ENCODE measurements at places on chromosomes 6 and 20.

DNA sequence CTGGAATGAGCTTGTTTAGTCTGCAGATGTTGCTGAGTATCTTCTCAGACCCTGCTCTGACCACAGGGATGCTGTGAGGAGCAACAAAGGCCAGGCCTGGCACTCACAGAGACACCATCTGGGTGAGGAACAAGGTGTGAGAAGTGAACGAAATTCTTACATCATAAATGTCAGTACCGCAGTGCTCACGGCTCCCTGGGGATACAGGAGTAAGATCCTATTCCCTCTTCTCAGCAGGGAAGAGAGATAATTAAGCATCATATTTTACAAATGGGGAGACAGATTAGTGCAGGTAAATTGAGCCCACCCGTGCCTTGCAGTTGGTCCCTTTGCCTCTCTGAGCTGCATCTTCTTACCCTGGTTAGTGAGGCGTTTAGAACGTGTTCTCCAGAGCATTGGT is 106.2 kb downstream of the DTD1 start:
- no peak for DNase-seq

DNA sequence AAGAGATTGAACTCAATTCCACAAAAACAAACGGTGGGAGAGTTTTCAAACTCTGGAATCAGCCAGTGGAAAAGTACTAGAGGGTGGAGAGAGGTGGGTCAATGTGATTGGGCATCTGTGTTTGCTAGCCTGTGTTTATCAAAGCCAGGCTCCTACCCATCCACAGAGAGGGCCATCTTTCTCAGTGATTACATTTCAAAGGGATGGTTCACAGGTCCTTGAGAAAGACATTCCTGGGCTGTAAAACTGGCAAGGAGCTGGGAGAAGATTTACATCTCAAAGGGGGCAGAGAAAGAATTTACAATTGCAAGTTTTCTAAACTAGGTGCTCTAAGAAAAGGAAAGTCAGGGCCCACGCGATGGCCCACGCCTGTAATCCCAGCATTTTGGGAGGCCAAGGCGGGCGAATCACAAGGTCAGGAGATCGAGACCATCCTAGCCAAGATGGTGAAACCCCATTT is 146.8 kb upstream of the UST start:
- DNase-seq, result no peak

DNA sequence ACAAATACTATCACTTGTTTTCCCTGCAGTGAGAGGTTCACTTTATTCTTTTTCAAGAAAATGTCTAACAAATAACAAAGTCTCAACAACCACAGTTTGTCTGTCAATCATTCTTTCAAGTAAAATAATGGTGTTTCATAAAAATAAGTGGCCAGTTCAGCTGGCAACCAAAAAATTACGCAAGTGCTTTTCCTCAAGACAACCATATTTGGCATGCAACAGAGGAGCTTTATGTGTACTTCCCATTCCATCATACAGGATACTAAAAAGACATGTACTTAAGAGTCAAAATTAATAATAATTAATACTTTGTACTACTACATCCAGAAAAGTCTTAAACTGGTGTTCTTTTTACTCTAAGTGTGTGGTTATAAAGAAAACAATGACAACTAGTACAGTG is 34.6 kb downstream of the ATG5 start:
- no peak for DNase-seq

- DNase-seq, result peak; percentile 85
Measured at GRCh38 chr20:64079273-64080012, at the start of gene RGS19. Gene RGS19, minus strand, starts transcription at chr20:64079518. Its CDS starts 2,632 bp downstream, at chr20:64076886.

DNA sequence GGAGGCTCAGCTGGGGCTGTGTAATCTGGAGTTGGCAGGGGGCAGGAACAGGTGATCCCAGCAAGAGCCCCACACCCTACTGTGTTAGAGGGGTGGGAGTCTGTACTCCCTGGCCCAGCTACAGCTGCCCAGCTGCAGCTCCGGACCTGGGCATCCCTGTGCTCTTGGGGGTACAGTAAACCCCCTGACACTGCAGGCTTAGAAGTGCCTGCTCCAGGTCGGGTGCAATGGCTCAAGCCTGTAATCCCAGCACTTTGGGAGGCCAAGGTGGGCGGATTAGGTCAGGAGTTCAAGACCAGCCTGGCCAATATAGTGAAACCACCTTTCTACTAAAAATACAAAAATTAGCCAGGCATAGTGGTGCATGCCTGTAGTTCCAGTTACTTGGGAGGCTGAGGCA is 1228.6 kb upstream of the EYS start:
- no peak for DNase-seq

GRCh38 chr6:116139917-116140316 is 14.0 kb upstream of the COL10A1 start:
- DNase-seq, result no peak

DNA sequence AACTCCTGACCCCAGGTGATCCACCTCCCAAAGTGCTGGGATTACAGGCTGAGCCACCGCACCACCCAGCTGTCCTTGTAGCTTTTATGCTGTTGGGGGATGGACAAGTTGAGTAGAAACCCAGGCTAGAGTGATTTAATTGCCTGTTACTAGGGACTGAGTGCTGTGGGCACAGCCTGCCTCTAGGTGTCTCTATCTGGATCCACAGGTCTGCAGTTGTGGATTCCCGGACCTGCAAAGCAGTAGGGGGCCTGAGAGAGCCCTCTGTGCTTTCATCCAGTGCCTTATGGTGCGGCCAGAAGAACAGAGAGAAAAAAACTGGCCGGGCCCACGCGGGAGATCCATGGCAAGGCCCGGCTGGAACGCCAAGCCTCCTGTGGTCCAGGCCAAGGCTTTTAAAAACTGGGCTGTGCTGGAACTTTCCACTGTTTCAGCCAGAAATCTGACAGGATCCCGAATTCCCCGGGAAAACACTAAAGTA is 5.2 kb downstream of the SIRPA start:
- peak; percentile 43 for DNase-seq

DNA sequence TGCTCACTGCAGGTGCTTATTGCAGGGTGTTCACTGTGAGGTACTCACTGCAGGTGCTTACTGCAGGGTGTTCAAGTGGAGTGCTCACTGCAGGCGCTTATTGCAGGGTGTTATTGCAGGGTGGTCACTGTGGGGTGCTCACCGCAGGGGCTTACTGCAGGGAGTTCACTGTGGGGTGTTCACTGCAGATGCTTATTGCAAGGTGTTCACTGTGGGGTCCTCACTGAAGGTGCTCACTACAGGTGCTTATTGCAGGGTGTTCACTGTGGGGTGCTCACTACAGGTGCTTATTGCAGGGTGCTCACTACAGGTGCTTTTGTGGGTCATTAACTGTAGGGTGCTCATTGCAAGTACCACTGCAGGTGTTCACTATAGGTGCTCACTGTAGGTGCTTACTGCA is 20.2 kb downstream of the APMAP start:
- DNase-seq, result no peak

DNA sequence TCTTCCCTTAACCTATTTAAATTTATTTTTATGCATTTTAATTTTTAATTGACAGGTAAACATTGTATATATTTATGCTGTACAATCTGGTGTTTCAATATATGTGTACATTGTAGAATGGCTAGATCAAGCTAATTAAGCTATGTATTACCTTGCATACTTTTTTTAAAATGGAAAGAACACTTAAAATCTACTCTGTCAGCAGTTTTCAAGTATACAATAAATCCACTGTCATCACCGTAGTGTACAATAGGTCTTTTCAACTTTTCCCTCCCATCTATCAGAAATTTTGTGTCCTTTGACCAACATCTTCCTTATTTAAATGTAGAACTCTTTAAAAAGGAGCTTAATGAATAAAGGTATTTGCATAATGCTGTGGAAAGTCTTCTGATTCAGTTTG is 27.6 kb downstream of the RPS12 start:
- DNase-seq, result no peak

DNA sequence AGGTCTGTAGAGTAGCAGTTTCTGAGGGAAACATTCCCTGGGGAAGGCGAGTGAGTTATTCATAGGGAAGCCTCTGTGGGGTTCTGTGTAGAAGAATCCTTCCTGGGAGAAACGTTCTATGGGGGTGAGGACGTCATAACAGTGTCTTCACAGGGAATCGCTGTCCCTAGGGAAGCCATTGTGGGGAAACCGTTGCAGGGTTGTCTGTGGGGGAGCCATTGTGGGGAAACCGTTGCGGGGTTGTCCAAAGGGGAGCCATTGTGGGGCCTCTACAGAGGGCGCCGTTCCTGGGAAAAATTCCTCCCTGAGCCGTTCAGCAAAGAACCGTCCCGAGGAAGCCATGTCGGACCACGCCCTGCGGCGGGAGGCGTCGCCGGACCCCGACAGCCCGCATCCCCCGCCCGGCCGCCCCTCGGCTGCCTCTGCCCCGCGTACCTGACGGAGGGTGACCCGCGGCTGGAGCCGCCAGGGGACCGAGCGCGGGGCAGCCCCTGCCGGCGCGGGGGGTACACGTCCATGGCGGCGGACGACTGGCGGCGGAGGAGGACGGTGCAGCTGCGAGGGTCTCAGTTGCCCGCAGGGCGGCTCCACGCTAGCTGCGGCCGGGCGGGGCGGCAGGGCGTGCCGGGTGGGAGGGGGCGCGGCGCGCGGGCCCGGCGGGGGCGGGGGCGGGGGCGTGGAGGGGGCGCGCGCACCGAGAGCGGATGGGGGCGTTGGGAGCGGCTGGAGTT is at the start of gene DNAAF9:
TSS of gene DNAAF9 (minus strand) at position 630 of the 731 bp plus-strand sequence. CDS start at position 518, 112 bp downstream.
- DNase-seq, result peak; percentile 44

DNA sequence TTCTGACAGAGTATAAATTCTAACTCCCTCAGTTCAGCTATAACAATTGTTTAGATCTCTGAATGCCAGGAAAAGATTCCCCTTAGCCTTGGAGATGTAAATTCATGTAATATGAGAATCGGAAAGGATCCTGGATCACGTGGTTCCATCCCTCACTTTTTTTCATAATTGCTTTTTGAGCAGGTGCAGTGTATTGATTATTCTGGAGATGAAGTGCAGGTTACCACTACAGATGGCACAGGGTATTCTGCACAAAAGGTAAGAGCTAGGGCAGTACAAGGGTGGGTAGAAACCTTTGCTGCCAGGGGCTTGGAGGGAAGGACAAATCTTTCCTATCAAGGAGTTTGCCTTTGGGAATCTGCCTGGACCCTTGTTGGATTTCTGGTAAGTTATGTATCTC is 52.7 kb downstream of the KDM1B start:
- no peak for DNase-seq

Measured in MG63 (cell line).